ENCODE measurements at places on chromosomes 5 and 9.
A peak's percentile ranks its signal among the peaks of the same experiment; 100 is the strongest.

GRCh38 chr5:3878267-3878666, 282.6 kb downstream of the IRX1 start:
- no peak for DNase-seq

GRCh38 chr9:134192951-134193731, 28.8 kb upstream of the RNU6ATAC start:
- no peak for DNase-seq

- no peak for DNase-seq
Measured at GRCh38 chr9:120846906-120847305, 4.2 kb upstream of the PSMD5 start.

GRCh38 chr5:43099640-43100039, 21.1 kb upstream of the ZNF131 start:
- no peak for DNase-seq

DNA sequence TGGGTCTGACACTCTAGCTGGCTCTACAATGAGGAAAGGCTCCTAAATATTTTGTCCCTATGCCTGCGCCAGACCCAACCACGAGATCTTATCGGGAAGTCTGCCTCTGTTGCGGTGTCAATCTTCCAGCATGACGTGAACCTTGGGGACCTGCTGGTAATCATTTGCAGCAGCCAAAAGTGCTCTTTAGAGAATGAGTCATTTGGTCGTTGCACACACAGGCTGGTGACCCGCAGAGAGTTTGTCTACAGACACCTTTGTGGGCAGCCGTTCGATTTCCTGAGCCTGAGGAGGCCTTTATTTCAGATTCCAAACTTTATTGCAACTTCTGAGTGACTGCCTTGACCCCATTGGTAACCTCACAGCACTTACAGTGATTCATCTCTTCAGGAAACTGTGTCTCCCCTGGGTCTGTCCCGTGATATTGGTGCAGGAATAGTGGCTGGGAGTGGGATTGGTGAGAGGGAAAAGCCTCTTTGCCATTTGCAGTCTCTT, 326.1 kb downstream of the NSG2 start:
- no peak for DNase-seq

GRCh38 chr5:96259151-96259772, 173.8 kb downstream of the PCSK1 start:
- DNase-seq, result no peak

DNA sequence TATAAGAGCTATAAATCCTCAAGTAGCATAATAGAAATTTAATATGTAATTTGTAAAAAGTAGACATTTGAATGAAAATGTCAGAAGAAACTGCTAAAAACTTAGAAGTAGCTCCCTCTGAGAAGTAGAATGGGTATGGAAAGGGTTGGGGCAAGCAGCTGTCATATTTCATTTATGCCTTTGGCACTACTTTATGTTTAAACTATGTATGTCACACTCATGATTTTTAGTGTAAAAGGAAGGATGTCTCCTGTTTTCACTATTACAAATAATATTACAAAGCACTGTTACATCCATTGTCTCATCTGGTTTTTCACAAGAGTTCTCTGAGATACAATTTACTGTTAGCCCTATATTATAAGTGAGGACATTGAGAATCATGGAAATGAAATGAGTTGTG, 96.3 kb upstream of the ZNF462 start:
- DNase-seq, result no peak

GRCh38 chr5:55540024-55540423, 5.3 kb upstream of the PLPP1 start:
- no peak for DNase-seq

GRCh38 chr9:111807197-111807596, 12.5 kb upstream of the SHOC1 start:
- no peak for DNase-seq

DNA sequence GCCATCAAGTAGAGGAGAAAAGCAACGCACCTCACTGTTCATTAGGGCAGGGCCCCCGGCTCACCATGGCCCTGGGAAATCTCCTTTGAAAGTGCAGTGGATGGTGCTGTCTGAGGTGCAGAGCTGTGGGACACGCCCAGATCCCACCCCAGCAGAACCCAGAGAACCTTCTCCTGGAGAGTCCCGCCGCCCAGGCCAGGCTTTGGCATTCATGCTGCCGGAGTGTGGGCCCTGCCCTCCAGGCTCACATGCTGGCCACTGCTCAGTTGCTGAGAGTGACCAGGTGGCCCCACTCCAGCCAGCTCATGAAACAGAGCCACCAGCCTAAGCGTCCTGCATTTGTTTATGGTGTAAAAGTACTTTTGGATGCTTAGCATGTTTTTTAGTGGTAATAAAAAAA, 23.8 kb upstream of the LRRC14B start:
- DNase-seq, result no peak

DNA sequence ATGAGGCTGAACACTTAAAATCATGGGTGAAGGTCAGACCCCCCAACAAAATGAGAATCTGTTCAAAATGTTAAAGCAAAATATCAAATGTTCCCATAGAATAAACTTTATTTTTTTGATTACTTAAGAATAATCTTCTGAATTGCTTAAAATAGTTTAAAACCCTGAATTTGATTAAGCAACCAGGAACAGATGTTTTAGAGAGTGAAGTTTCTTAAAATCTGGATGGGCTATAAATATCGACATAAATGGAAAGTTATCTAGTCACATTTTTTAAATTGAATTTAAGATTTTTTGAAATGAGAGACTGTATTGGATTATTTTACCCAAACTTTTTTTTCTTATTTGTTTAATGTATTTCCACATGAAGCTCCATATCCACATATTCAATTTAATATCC, 98.5 kb downstream of the ADAMTS12 start:
- DNase-seq, result no peak

DNA sequence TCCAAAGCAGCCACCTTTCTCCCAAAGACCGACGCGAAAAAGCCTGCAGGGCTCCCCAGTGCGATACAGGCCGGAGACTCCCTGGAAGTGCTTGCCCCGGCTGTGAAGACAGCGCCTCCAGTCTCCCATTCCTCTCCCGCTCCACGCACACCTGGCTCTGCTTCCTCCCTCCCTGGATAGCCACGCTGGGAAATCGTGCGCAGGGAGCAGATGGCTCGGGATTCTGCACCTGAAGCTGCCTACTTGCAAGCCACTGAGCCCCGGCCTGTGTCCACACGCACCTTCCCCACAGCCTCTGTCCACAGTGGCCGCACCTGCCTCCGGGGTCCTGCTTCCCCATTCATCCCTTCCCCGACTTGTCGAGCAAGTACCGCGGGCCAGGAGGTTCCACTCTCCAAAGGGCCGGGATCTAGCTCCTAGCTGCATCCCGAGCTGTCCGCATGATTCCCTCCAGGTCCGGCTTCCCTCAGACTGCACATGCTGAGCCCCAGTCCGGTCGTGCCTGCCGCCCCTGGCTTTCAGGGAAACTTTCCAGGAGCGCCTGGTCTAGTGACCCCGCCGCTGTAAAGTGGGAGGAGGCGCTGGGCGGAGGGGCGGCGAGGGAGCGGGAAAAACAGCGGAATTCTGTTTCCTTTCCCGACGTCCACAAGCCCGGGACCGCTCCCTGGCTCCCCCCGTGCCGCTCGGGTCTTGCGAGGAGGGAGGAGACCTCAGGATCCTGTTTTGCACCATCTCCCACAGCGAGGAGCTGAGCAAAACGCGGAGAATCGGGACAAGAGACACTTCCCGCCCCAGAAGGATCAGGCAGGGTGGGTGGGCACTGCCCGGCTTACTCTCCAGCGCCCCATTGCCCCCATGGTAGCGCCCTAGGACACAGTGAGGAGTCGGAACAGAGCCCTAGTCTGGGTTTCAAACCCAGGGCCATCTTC, 2.0 kb downstream of the SEMA6A start:
- DNase-seq, result peak; percentile 12

DNA sequence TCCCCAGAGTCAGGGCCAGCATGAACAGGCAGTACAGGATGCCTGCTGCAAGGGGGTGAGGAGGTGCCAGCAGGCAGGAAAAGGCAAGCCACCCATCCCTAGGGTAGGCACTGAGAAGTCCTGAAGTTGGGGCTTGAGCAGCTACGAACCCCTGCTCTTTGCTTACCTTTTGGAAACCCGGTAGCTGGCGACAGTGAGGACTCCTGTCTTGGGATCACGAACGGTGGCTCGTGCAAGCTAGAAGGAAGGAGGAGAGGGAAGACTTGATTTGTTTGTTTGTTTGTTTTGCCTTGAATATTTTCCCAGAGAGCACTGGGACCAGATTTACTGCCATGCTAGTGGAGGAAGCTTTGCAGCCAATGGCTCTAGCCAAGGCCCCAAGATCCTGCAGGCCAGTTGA, 23.7 kb downstream of the P4HA2 start:
- no peak for DNase-seq

- DNase-seq, result no peak
Measured at GRCh38 chr5:173733425-173733824, 117.0 kb upstream of the BOD1 start.

All from NCI-H1417 treated with DMSO at 0.1 percent for 48 hours (cell line).